ENCODE measurements at places on chromosomes 11 and 22.
A peak's percentile ranks its signal among the peaks of the same experiment; 100 is the strongest.

DNA sequence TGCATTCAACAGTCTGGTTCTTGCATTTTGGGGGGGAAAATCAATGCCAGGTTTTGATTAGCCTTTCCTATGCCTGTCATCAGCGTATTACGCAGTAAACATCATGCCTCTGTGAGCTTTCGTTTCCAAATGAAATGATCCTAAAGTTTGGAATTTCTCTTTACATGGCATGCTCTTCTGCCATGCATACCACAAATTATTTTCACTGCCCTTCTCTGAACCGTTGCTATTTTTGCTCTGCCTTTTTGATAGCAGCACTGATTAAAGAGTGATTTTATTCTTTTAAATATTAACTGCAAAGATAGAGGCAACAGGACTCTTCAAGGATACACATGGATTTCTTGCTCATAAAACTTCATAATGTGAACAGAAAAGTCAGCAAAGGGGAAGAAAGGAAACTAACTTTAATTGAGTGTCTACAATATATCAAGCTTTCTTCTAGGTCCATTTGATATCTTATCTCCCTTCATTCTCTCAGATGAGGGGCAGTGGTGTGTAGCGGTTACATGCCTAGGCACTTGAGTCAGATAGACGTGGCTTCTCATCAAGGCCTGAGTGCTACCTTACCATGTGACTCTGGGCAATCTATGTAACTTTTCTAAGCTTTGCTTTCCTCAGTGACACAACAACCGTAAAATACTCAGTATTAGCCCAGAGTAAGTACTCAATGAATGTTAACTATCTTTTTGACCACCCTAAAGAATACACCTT, 25.0 kb upstream of the FZD4 start:
- no peak for DNase-seq

DNA sequence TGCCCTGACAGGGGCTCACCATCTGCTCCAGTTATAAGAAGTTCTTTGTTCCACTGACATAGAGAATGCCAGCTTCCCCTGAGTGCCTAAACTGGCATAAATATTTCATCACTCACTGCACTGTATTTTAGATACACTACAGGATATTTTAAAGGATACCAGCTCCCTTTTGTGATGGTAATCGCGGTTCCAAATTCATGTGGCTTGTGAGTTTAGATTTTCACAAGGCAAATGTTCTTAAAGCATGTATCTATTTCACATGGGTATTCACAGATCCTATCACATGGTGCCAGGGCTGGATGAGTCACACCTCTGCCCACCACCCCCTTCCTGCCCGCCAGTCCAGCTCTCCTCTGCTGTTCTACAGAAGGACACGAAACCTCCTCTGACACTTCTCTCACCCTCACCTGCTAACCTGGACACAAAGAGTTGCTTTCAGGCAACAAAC, 105.5 kb downstream of the KCNC1 start:
- no peak for DNase-seq

GRCh38 chr22:35312198-35313059, 12.7 kb downstream of the TOM1 start:
- no peak for DNase-seq

DNA sequence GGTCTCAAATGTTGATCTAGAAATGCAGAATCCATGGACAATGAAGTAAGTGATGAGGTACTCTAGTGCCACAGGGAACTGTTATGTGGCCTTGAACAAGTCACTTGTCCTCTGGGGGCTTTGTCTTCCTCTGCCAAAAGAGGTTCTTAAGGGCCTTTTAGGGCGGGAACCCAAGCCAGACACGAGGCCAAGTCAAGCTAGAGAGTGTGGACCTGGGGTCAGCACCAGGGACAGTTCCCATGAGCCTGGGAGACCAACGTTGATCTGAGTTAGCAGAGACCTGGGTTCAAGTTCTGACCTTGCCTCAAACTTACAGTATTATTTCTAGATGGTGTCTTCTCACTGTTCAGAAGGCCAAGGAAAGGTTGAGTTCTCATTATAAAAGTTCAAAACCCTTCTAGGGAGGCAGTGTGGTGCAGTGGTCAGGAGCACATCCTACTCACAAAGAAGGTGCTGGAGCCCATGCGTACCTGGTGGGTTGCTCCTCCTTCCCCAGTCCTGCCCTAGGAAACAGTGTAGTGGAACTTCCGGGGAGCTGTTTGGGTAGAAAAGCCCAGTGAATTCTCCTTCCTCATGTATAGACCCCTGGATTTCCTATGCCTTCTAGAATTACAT, 121.5 kb downstream of the CHST1 start:
- no peak for DNase-seq

DNA sequence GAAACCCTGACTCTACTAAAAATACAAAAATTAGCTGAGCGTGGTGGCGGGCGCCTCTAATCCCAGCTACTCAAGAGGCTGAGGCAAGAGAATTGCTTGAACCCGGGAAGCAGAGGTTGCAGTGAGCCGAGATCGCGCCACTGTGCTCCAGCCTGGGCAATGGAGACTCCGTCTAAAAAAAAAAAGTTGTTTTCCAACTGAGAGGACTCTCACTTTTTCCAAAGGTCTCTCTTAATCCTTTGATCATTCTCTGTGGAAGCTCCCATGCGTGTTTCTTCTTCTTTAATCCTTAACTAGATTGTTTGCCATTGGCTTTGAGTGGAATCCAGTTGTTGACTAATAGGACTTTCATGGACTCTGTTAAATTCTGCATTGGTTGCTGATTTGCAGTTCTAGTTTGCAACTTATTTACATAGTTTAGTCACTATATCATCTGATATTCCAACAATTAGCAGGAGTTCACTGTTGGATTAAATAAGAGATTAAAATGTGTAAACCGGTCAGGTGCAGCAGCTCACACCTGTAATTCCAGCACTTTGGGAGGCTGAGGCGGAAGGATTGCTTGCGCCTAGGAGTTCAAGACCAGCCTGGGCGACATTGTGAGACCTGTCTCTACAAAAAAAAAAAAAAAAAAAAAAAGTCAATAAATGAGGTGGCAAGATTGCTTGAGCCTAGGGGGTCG, 79.7 kb downstream of the C22orf31 start:
- DNase-seq, result no peak

DNA sequence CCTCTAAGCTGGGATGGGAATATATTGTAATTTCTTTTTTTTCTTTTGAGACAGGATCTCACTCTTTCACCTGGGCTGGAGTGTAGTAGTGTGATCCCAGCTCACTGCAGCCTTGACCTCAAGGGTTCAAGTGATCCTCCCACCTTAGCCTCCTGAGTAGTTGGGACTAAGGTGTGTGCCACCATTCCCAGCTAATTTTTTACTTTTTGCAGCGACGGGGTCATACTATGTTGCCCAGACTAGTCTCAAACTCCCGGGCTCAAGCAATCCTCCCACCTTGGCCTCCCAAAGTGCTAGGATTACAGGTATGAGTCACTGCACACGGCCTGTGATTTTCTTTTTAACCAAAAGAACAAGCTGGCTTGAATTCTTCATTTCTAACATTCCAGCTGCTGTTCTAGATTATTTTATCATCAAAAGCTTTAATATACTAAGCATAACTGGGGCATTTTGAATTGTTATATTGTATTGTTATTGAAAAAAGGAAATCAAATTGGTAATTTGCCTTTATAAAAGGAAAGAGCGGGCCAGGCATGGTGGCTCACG, 26.8 kb upstream of the PPP2R1B start:
- DNase-seq, result no peak

GRCh38 chr11:87235366-87235765, 197.6 kb downstream of the TMEM135 start:
- no peak for DNase-seq

DNA sequence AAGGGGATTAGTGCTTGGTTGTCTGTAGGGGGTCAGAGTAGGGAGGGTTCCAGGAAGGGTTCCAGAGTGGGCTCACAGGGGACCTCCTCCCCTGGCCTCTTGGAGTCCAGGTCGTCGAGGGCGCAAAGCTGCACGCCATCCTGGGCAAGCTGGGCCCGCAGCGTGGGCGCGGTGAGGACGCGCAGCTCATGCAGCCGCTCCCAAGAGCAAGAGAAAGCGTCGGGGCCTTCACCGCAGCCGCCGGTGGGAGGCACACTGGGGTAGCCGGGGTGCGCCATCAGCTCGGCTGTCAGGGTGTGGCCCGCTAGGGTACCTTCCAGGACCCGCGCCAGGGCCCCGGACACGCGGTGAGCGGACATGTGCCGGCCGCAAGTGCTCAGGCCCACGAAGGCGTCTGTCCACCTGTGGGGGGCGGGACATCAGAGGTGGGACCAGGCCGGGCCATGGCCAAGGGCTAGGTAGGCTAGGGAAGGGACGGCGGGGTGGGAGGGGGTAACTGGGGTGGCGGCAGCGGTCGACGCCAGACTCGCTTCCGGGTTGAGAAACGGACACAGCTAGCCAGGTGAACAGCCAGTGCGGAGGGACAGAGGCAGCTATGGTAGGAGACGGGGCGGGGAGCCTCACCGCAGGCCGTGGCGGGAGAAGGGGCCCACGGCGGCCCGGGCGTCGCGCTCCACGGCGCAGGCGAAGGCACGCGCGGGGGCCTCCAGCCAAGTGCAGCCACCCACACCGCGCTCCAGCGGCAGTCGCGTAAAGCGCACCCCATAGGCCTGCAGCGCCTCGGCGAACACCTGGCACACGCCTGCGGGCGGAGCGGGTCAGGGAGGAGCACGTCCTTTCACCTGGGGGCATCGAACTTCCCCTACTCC, 1.2 kb downstream of the YDJC start:
- no peak for DNase-seq

DNA sequence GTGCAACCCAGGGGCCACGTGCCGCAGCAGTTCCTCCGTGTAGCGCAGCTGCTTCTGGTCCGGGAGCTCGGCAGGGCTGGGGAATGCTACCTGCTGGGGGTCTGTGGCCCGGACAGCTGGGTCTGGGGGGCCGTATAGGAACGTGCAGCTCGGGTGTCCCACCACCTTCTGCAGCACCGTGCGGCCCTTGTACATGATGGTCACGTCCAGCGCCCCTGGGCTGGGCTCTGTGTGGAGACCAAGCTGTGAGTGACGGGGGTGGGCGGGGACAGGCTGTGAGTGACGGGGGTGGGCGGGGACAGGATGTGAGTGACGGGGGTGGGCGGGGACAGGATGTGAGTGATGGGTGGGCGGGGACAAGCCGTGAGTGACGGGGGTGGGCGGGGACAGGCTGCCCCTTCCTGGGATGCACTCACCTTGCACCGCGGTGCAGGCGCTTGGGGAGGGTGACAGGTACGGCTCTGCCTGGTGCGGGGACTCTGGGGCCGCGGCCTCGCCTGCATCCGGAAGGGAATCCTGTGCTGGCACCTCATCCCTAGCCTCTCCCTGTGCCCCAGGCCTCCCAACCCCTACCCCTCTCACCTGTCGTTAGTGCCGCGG, 2.3 kb downstream of the IRF7 start:
- DNase-seq, result peak; percentile 68

DNA sequence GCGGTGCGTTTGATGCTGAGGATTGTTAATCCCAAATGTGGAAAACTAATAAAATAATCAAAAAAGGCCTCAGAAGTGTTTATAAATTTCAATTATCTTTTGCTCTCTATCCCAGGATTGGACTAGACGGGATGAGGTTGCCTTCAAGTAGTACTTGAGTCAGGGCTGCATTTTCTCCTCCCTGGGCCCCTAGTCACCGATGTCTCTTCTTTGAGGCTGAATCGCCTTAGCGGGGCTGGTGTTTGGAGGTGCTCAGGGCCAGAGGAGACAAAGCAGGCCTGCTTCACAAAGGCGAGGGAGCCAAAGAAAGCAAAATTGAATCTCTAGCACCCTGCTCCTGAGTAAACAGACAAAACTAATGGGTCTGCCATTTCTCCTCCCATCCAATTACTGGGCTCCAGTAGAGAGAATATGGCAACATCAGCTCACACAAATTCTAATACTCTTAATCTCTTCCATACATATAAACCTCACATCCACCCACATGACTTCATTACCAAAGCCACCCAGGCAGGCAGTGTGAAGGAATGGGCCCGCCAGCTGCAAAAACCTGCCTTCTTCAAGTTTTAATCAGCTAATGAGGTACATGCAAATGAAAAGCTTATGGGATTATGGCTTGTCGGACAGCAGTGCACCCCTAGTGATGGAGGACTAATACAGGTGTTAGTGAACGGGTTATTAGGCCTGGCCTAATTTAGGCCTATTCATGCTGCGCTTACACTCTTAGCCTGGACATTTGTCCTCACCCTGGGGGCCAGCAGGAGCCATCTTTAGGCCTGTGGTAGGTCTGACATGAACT, 52.7 kb upstream of the HTATIP2 start:
- DNase-seq, result no peak

GRCh38 chr11:45431046-45432018, 145.2 kb upstream of the SYT13 start:
- DNase-seq, result no peak

GRCh38 chr11:34586488-34587281, 34.2 kb upstream of the EHF start:
- DNase-seq, result no peak

- no peak for DNase-seq
Observed at GRCh38 chr11:131138731-131139130, 222.5 kb upstream of the SNX19 start.

GRCh38 chr11:124917115-124917637, 1.9 kb upstream of the HEPN1 start:
- DNase-seq, result no peak

GRCh38 chr11:95849087-95849825, 59.0 kb downstream of the CEP57 start:
- no peak for DNase-seq

DNA sequence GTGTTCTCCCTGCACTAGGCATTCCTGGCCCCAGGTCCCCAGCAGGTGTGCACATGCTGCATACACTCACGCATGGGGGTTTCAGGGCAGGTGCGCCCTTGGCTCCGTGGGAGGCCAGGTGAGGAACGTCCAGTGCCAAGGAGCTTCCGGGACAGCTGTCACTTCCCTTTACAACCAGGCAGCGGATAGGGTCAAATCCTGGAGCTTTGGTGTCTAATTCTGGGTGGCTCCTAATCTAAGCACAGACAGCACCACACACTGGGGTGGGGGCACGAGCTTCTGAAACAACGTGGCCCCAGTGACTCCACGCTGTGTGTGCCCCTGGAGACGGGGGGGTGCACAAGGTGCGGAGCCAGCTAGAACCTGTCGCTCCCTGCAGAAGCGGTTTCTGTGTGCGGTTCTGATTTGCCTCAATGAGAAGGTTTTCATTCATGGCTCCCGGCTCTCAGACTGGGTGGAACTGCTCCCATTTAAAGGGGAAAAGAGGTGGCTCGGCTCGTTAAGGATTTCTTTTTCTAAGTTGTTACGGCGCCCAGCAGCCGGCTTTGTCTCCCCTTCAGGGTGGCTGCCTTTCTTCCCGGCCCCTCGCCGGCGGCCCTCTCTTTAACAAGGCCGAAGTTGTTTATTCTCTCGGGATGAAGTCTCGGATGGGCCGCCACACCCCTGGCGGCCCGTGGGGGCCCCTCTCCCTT, 5.0 kb downstream of the CCND1 start:
- DNase-seq, result no peak

DNA sequence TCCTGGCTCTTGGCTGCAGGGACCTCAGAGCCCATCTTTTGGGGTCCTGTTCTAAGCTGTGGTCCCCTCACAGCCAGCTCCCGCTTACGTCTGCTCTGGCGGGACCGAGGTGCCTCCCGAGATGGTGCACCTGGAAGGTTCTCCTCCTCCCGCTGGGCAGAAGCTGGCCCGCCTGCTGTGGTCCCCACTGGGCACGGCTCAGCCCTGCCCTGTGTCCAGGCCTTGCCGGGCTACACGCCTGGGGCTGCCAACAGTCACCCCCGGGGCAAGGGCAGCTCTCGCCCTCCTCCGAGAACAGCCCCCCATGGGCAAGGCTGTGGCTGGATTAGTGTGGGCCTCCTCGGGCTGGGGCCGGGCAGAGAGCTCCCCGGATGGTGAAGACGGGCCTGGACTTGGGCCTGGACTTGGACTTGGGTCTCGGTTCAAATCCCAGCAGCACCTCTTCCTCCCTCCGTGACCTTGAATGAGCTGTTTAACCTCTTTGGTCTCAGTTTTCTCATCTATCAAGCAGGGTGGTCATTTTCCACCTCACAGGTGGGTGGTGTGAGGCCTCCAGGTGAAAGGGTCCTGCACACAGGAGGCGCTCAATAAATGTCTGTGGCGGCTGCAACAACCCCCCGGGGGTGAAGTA, 998 bp downstream of the BAIAP2L2 start:
- DNase-seq, result no peak

Data from activated CD4-positive, CD25-positive, alpha-beta regulatory T cell (primary cell).